GM13977 (cell line): ENCODE measurements at places on chromosomes 4 and X.

- DNase-seq, result no peak
Observed at GRCh38 chrX:117093319-117093718, 630.5 kb upstream of the CT83 start.

- DNase-seq, result no peak
Observed at GRCh38 chrX:51494409-51494808, 2.0 kb downstream of the NUDT11 start.

GRCh38 chrX:112774651-112775293 lies 65.9 kb downstream of the AMOT start:
- DNase-seq, result no peak

DNA sequence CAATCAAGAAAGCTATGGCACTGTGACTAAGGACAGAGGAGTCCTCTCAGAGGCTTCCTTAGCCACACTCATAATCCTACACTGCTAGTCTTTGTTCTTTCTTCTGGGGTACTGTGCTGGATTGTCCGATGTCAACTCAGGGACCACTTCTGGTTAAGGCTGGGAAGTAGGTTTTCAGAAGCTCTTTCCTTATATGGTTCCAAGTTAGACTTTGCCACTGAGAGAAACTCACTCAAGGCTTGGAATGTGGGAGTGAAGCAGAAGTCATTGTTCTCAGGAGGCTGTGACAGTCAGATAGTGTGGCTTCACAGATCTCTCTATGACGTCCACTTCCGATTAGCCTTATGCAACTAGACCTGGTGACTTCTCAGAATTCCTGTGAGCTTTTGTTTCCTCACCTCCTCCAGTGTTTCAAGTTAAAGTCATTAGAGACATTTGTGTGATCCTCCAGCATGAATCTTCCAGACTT lies 317.3 kb upstream of the F9 start:
- no peak for DNase-seq

DNA sequence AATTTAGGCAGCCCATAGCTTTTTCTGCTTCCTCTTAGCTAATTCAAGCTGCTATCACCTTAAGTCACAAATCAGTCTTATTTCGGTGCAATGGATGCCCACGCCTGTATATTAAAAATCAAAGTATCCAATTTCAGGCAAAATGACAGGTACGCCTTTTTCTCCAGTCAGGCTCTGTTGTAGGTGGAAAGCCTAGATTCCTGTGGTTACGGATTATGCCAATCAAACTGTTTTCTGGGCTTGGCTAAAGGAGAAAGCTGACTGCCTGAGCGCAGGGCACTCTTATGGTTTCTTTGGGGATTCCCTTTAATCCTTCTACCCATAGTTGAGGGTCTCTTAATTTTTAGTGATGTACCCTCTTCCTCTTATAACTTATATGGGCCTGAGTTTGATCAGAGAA lies 550.5 kb downstream of the PDHA2 start:
- DNase-seq, result no peak

DNA sequence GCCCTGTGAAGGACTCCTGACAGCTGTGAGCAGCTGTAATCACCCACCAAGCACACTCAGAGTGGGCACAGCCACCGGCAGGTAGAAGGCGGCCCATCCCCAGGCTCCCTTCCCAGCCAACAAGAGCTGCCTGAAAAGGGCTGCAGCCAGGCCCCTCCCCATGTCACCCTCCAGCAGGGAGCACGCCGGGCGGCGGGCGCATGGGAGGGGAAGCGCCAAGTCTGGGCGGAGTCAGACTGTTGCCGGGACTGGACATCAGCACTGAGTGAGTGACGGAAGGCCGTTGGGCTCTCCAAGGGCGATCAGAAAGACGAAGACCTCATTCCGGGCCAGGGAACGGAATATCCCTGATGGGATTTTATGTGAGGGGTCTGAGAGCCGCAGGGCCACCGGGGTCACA lies 82.1 kb downstream of the PPP2R2C start:
- no peak for DNase-seq

- DNase-seq, result no peak
Observed at GRCh38 chrX:117765211-117765610, 351.4 kb downstream of the KLHL13 start.

GRCh38 chr4:115249808-115250207 lies 136.4 kb upstream of the NDST4 start:
- DNase-seq, result no peak

DNA sequence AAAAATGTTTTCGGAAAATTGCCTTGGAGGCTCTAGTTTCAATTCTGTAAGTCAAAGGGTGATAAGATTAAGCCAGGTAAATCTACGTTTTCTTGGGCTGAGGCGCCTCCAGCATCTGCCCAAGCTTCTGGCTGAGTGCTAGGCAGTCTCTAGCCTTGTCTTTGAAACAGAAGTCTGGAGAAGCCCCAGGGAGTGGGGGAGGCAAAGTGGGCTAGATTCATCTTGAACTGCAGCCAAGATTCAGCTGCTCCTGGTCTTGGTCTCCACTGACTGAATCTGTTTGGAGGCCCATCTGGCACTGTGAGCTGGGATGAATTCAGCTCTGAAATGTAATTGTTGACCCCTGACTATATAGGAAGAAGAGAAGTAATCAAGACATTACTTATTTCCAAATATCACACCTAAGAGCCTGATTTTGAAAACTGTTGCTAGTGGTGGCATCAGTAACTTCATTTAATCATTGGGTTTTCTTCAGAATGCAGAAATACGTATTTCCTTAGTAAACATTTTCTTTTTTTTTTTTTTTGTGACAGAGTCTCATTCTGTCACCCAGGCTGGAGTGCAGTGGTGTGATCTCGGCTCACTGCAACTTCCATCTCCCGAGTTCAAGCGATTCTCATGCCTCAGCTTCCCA lies 187.3 kb upstream of the LEF1 start:
- DNase-seq, result no peak

GRCh38 chr4:48683784-48684666 lies 96.1 kb downstream of the FRYL start:
- DNase-seq, result no peak
